Left ventricle myocardium inferior (tissue), 1 donor: ENCODE measurements at places on chromosomes 1 and 21. TPM values are rescaled to one million over a fixed set of nuclear protein-coding genes. Genes with fewer than 3 reads are reported as not detected.

DNA sequence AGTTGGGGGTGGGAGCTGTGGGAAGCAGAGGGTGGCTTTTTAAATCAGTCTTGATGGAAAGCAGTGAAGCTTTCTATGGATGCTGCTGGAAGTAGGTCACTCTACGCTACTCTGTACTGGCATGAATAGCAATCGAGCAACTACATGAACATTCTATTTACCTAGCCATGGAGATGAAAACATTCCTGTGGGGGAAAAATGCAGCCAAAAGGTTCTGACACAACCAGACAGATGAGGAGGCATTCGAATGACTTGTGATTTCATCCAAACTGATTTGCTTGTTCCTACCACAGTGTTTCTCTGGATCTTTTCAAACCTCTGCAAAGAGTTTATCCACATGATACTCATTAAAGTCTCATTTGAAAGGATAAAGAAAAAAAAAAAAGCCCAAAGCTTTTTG is 95.0 kb downstream of the ASTN1 start:
- DNase-seq = no peak

DNA sequence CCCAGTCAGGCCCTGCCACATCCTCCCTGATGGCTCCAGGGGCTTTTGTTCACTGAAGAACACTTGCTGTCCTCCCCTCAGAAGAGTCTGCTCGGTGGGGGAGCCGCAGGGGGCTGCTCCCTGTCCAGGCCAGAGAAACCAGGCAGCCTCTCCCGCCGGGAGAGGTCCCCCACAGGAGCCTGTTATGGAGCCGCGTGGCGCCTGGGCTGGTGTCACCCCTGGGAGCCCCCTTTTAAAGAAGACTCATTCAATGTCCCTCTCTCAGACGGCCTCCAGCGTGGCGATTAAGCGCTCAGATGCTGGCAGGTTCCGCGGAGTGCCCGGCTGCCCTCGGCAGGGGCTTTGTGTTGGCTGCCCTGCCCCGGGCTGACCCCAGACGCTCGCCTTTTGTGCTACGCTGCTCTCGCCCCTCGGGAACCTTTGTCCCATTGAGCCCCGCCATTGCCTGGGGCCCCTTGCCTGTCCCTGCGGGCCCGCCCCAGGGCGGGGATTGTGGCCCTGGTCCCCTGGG is 43.1 kb downstream of the SKI start:
- DNase-seq = no peak

- DNase-seq = no peak
These were observed 18.1 kb downstream of the VANGL2 start for GRCh38 chr1:160418483-160418882.

- no peak for DNase-seq
These were observed 55.8 kb upstream of the BMP8A start for GRCh38 chr1:39435597-39435996.

DNA sequence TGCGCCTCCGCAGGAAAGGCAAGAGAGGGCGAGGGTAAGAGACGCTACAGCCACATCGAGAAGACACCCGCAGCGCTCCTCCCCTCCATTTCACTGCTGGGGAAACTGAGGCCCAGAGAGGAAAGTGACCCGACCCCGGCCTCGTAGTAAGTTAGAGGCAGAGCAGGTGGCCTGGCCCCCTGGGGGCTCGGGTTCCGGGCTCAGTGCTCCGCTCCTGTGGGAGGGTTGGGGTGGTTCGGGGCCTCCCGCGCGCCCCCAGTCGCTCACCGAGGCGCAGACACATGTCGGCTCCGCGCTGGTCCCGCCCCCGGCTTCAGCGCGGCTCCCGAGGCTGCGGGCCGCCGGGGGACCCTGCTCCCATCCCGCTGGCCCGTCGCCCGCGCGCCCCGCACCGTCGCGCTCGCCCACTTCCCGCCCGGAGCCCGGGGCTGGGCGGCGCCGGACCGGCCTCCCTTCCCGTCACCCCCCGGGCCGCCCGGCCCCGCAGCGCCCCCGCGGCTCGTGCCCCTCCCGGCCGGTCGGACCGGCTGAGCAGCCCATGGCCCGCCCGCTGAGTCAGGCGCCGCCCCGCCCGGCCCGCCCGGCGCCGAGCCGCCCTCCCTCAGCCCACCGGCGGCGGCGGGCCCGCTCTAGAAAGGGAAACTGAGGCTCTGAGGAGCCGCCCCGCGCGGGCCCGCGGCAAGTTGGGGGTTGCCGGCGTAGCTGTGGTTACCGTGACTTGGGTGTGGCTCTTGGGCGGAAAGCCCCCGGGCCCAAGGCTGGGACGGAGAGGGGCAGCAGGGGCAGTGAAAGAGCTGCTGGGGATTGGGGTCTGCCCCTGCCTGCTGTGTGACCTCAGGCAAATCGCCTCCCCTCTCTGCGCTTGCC is at the start of gene TMEM54:
Gene TMEM54 (minus strand): TSS at position 434 of the 867 bp plus-strand sequence. CDS start 151 bp downstream, at position 283.
- peak; percentile 56 for DNase-seq

DNA sequence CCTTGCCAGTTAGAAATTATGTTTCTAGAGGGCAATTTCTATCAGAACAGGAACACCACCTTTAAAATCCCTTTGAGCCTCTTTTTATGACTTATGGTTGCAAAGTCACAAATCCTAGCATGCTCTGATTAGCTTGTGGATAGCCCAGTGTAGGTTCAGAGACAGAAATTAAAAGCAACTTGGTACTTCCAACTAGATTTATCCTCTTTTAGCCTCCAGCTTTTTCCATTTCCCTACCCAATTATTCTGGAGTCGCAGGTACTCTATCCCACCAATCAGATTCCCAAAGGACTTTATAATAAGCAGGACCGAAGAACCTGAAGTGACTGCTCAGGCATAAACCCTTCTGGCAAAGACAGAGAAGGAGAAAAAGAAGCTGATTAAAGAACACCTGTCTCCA is 33.4 kb upstream of the LRRC53 start:
- no peak for DNase-seq

- no peak for DNase-seq
These were observed 23.6 kb upstream of the ARHGEF10L start for GRCh38 chr1:17515902-17516301.

DNA sequence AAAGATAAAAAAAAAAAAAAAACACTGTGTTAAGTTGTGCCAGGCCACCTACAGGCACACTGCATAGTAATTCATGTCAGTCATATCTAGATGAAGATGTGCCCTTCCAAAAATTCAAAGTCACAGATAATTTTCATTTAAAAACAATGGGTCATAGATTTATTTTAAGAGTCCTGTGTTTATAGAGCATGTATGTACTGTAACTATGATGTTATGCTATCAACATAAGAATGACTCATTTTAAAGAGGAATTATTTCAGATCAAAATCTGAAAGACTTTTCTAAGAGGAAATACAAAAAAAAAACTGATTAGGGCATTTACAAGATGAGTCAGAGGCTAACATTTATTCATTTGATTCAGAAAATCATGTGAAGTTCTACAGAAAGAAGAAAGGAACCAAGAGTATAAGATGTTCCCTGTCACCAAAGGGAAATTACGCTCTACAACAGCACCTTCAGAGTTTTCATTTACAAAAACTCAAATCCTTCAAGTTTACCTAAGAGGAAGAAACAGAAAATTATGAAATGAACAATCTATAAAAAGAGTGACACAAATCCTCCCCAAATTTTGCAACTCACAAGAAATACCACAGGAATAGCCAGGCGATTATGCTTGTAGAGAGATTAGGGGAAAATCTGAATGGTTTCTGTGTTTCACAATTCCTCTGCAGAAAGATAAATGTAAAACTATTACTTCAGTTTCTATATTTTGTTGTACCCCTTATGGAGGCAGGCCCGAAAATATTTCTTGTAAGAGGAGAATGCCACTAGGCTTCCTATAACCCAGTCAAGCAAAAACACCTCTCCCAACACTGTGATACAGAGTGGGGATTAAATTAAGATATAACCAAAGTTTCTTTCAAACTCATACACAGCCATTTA is 13.8 kb downstream of the TP53BP2 start:
- no peak for DNase-seq

DNA sequence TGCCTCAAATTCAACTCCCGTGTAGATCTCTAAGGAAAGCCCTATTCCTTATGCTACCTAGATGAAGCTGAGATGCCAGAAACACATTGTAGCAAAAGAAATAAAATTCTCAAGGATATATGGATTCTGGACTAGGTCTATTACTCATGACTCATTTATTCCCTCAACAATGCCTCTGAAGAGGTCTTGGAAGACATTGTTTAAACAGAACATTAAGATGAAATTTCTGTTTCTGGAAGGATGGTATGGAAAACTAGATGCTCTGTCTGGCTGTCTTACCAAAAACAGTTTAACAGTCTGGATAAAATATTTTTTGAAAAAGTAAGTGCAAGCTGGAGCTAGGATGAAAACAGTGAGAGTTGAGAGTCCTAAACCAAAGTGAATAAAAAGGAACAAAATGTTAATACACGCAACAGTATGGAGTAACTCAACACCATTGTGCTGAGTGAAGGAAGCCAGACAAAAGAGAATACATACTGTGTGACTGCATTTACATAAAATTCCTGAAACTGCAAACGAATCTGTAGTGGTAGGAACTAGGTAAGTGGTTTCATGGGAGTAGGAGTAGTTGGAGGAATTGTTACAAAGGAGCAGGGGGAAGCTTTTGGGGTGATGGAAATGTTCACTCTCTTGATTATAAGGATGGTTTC is 59.3 kb upstream of the GNG12 start:
- no peak for DNase-seq

DNA sequence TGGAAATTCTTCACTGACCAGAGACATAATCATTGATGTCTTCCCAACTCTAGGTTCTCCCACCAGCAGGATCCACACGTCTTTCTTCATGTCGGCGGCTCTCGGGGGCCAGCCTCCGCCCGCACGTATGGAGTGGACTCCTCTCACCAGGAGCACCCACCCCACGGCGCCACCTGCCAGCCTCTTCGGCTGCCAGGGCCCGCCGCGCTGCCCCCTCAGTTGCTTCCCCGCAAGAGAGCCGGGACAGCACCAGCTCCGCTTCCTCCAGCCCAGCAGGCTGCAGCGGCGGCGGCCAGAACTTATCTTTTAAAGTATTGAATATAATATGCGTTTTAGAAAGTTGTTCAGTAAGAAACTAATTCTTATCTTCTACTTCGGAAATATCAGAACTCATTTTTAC is 273.5 kb downstream of the LIPI start:
- no peak for DNase-seq

DNA sequence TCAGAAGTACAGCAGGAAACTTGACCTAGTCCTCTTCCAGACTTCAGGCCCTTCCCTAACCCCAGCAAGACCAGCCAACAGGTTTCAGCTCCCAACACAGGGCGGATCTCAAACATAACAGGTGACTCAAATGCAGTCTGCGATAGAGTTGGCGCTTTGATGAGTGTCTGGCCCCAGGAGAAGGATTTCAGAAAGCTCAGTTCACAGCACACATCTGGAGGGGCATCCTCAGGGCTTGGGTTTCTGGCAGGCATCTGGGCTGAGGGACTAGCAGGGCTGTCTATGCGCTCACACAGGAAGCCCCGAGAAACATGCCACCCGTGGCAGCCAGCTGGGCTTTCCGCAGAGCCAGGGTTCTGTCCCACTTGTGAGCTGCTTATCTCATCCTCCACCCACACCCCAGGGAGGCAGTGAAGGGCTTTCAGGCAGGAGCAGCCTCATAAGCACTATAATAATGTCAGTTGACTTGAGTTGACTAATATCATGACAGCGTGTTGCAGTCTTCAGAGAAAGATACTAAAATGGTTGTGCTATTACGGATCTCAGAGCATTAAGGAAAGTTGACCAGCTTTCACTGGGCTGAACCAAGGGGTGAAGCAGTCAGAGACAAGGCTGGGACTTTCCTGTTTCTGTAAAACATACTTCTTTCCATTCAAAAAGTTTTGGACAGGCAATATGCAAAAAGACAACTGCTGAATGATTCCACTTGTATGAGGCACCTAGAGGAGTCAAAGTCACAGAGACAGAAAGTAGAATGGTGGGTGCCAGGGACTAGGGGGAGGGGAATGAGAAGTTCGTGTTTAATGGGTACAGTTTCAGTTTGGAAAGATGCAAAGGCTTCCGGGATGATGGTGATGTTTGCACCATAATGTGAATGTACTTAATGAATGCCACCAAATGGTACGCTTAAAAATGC is 233.0 kb upstream of the IRF2BP2 start:
- DNase-seq = peak; percentile 71

GRCh38 chr1:3129133-3129490 is 60.1 kb downstream of the PRDM16 start:
- no peak for DNase-seq

- no peak for DNase-seq
These were observed 420.9 kb downstream of the KIF26B start for GRCh38 chr1:245575710-245576109.

GRCh38 chr1:184635980-184636431 is 118.7 kb downstream of the EDEM3 start:
- DNase-seq = peak; percentile 31

GRCh38 chr21:14817311-14817710 is 247.5 kb downstream of the NRIP1 start:
- no peak for DNase-seq

Gene A3GALT2
- not detected for total RNA-seq

Gene FH
- 224 TPM for total RNA-seq

Gene MYOC
- 1.0 TPM for total RNA-seq

Gene TMEM200B
- 1.6 TPM for total RNA-seq

Gene GPR61
- total RNA-seq = 0.08 TPM

Gene GJA9
- total RNA-seq = not detected

Gene AVPR1B
- not detected for total RNA-seq

Gene DMRTA2
- not detected for total RNA-seq
